ENCODE measurements at places on chromosomes 16 and 17.

GRCh38 chr17:1289695-1290094 lies 10.2 kb downstream of the TRARG1 start:
- no peak for DNase-seq

GRCh38 chr16:69465881-69466280 lies 41.5 kb downstream of the CYB5B start:
- DNase-seq, result no peak

- DNase-seq, result no peak
Observed at GRCh38 chr16:10983159-10983558, 38.8 kb downstream of the CLEC16A start.

GRCh38 chr17:65057531-65058090 lies 1.1 kb upstream of the GNA13 start:
- no peak for DNase-seq

DNA sequence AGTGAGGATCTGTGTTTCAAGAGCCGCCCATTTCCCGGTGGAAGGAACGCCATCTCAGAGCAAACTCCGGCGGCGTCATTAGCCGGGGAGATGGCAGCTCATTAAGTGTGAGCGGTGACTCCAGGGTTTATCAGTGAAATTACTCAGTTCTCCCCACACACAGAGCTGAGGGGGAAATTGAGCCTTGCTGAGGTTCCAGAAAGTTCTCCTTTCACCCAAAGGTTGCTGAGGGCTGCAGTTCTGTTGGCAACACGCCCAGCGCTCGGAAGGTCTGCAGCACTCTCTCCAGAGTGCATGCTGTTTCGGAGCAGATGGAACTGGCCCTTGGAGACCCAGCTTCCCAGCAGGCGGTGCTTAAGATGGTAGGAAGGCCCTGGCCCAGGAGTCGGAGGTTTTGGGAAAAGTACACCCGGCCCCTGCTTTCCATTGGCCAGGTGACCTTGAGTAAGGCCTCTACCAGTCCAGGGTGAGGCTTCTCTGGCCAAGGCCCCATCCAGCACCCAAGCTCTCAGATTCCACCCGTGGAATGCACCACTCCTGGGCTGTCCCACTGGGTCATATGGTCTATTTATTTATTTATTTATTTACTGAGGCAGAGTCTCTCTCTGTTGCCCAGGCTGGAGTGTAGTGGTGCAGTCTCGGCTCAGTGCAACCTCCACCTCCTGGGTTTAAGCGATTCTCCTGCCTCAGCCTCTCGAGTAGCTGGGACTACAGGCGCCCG lies 167.7 kb upstream of the CIBAR2 start:
- no peak for DNase-seq

DNA sequence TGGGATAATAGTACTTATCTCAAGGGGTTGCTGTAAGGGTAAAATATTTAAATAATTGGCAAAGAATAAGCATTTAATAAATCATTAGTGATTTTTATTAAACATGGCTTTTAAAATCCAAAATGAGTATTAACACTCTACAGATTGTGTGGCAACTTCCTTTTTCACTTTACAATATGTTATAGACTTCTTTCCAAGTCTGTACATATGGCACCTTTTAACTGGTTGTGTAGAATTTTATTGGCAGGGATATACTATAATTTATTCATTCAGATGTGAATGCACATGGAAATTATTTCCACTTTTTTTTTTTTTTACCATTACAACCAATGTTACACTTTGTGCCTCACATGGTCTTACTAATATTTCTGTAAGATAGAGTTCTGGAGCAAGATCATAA lies 15.7 kb upstream of the NLRP1 start:
- DNase-seq, result no peak

GRCh38 chr17:59378675-59379074 lies 47.2 kb downstream of the YPEL2 start:
- no peak for DNase-seq
